ENCODE measurements at places on chromosomes 13 and 19.

DNA sequence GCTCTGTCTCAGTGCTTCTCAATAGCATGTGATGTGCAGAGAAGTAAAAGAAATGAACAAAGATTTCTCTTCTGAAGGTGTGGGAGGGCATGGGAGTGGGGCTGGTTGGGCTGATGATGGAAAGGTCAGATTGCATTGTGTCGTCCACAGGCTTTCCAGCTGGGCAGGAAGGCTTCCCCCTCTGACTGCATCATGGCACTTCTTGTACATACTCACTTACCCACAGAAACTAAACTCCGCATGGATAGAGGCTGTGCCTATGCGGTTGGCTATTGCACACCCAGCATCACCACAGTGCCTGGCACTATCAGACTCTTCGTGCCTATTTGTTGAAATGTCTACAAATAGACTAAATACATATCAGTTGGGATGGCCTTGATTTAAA lies 24.4 kb upstream of the TNFSF11 start:
- DNase-seq: no peak

DNA sequence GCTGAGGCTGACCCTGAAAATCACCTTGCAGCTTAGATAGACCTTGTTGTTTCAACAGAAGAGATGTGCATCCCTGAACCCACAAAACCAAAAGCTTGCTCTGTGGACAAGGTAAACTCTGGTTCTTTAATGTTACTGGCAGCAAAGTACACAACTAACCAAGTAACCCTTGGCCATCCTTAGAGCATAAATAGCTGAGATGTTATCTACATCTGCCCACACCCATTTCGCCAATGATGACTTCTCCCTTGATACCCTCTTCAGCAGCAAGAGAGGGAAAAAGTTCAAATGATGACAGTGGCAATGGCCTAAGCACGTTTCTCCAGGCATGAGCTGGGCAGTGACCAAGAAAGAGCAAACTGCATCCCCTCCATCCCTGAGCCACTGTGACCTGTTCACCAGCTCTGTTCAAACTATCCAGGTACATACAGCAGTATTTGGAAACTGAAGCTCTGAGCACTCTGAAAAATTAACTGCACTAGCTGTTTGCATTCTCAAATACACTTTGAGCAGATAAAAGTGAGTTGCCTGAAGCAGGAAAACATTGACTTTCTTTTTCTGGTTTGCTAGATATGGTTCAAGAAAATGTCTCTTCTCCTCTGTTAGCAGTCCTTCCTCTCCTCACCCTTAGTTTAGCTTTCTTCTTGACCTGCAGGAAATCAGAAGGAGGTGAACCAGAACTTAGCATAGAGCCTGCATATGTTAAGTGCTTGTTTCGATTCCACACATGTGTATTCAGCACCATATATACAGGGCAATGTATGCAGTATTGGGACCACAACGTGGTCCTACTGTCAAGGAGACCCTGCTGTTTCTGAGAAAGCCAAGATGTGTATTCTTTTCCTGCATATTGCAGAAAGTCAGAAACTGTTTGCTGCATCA lies 231.7 kb downstream of the FOXO1 start:
- DNase-seq: no peak

DNA sequence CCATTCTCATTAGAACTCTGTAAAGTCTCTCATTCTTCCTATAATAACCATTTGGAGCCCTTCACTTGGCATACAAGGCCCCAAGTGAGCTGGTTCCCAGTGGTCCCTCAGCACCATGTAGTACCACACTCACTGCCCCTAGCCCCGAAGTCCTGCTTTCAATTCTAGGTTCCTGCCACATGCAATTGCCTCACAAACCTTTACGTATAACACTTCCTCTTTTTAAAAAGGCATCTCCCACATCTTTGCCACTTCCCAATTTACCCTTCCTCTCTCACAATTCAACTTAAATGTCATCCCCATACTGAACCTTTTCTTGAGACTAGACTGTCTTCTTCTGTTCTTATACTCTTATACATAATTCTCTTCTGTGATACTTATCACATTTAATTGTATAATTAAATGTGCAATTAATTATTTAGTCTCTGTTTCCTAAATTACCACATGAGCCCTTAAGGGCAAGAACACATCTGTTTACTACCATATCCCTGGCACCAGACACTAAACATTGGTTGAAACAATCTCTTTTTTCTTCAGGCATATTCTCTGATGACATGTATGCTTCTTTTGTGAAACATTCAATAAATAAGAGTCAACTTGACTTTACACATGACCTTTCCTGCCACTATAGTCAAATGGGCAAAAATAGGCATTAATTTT lies 304.0 kb downstream of the SPRY2 start:
- no peak for DNase-seq

- DNase-seq: no peak
Measured at GRCh38 chr13:101959016-101959415, 442.8 kb downstream of the FGF14 start.

DNA sequence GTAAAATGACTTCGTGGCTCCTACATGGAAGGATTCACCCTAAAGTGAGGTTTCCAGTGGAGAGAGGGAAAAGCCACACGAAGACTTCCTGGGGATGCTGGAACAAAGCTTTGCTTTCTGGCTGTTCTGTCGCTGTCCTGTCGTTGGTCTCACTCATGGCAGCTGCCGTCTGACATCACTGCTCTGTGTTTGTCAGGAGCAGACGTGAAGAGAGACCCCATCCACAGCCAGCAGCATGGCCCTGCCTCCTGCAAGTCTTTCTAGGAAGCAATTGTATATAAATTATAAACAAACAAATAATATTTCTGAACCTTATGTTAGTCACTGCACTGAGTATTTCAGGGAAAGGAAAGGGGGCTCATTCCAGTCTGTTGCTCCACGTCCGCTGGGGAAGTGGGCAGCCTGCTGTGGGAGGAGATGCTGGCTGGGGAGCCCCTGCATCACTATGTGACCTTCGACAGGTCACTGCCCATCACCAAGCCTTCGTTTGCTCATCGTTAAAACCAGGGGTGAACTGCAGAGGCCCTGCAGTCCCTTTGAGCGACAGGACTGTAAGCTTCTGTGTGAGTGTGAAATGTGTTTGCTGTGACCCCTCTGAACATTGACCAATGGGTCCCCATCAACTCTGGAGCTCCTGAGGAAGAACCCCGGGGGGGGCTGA lies 151.0 kb downstream of the DCT start:
- DNase-seq: no peak

DNA sequence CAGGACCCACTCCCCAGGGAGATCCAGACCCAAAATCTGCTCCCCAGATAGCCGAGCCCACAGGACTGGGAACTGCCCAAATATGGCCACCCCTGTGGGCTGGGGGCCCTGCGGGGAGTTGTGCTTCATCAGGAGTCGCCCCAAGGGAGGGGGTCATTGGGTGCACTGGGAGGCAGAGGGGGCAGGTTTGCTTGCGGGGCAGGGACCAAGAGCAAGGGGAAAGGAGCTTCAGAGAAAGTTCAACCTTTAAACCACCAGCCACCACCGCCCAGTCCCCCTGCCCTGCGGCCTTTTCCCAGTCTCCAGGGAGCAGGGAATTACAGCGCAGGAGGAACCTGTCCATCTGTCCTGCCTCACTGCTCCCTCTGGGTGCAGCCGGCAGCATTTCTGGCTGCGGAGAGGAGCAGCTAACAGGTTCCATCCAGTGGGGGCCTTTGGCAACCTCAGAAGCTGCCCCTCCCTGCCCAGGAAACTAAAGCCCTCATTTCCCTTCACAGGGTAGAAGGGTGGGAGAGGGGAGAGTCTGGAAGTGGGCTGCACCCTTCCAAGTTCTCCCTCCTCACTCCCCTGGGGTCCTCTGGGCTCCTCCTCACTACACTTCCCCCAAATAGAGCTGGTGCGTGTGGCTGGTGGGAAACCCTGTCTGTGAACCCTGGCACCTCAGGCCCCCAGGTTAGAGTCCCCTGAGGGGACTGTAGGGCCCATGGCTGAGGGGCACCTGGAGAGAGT lies 13.8 kb upstream of the ASF1B start:
- DNase-seq: peak; percentile 33

DNA sequence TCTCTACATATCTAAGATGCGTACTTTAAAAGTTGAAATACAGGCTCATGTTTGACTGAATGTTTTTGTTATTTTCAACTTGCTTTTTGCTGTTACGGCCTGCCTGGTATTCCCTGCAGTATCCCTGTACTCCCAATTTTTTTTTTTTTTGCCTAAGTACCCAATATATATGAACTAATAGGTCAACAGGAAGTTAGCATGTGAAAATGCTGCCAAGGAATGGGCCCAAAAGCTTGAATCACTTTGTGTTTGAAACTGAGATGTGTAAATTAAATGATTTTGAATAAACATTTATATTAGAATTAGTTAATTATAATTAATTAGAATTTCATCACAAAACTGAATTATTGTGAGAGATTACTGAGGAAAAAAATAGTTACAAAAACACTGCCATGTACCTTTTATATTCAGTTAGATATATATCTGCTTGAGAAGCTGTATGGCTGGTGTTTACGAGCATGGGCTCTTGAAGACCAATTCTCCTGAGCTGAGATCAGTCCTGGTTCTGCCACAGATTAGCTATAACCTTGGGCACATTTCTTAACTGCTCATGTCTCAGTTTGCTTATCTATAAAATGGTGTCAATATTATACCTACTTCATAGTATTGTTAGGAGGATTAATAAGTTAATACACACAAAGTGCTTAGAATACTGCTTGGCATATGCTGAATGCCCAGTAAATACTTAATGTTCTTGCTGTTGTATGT lies 16.0 kb downstream of the TDRD3 start:
- no peak for DNase-seq

- DNase-seq: no peak
Measured at GRCh38 chr13:112325142-112325808, 50.9 kb upstream of the SPACA7 start.

DNA sequence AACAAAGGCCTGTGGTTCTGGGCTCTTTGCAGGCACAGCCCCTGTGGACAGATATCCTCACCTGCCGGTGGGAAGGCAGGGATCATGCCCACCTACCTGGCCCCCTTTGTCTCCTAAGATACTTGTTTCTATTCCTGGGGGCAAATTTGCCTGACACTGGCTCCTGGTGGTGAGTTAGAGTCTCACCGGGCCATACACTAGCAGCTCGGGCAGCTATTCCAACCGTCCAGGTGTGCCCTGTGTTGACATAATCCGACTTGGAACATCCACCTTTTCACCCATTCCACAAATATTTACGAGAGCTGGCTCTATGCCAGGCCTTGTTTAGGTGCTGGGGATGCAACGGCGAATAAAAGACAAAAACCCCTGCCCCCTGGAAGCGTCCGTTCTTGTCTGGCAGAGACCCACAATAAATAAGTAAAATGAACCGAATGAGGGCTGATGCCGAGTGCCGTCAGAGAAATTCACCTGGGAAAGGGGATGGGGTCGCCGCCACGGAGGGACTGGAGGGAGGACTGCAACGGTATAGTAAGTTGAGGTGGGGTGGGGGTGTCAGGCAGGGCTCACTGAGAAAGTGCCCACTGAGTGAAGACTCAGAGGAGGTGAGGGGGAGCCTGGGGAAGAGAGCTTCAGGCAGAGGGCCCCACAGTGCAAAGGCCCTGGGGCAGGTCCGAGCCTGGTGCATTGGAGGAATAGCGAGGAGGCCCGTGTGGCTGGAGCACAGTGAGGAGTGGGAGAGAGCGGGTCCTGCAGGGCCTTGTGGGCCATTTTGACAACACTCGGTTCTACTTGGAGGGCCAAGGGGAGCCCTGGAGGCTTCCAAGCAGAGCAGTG lies 43.2 kb upstream of the RANBP3 start:
- DNase-seq: no peak

DNA sequence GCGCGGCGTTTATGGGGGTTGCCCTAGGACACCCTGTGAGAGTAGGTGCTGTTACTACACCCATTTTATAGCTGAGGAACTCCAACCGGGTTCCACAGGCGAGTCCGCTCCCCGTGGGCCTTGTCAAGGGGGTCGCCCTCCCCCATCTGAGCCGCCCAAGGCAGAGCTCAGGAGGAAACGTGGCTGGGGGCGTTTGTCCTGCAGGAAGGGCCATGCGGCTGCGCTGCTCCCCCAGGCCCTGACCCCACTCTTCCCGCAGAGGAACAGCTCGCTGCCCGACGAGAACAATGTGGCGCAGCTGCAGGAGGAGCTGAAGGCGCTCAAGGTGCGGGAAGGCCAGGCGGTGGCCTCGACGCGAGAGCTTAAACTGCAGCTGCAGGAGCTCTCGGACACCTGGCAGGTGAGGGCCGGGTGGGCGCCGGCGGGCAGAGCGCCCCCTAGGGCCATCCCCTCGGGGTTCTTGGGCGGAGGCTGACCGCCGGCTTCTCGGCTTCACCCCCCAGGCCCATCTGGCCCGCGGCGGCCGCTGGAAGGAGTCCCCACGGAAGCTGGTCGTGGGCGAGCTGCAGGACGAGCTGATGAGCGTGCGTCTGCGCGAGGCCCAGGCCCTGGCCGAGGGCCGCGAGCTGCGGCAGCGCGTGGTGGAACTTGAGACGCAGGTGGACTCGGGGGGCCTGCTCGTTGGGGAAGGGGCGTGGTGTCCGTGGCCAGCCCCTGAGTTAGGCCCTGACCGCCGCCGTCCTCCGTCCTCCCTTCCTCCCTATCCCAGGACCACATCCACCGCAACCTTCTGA lies 12.4 kb downstream of the PRR36 start:
- no peak for DNase-seq

DNA sequence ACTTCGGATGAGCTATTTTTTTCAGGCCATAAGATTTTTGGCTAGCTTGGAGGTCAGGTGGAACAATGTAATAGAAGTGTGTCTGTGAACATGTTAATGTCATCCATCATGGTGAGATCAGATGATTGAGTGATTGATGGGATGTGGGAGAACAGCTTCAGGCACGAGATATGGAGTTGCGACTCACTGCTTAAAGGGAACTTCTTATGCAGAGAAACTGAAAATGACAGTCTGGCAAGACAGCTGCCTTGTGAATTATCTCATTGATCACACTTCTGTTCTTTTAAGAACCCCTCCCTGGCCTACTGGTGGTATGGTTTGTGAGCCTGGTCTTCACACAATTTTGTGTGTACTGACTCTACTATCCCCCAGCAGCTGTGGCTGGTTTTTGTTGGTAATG lies 96.0 kb downstream of the OLFM4 start:
- DNase-seq: no peak

- DNase-seq: no peak
Measured at GRCh38 chr19:21084343-21084742, 2.3 kb downstream of the ZNF714 start.

DNA sequence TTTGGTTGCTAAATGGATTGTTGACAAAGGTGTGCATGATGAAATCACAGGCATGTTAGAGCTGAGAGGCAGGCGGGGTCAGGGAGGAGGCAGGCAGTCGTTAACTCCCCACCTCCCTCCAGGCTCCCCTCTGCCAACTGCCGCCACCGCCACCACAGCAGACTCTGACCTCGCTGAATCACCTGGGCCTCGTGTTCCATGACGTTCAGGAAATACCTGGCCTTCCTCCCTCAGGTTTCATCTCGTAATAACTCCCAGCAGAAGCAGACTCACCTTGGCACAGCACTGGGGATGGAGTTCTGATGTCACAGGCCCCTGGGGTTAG lies 198.5 kb downstream of the KATNAL1 start:
- no peak for DNase-seq

GRCh38 chr13:100630555-100630954 lies 42.0 kb upstream of the GGACT start:
- DNase-seq: no peak

- DNase-seq: no peak
Measured at GRCh38 chr13:51874651-51875050, 12.9 kb downstream of the CCDC70 start.
